ENCODE measurements at places on chromosomes 4 and X.

GRCh38 chrX:96763608-96764007 is 79.0 kb downstream of the DIAPH2 start:
- no peak for DNase-seq

- no peak for DNase-seq
Measured at GRCh38 chr4:118259111-118259510, 93.7 kb downstream of the PRSS12 start.

DNA sequence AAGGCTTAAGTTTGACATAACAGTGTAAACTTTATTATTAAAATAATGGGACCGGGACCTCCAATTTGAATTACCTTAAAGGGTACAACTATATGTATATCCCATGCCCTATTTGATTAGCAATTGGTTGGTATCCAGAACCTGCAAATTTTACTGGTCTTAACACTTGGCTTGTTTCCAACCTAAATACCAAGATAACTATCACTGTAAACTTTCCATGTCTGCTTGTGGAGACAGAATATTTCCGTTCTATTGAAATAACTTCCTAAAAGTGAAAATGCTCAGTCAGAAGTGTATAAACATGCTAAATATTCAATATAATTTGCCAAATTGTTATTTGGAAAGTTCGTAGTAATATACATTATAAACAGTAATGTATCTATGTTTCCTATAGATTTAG is 154.0 kb downstream of the TMEM47 start:
- no peak for DNase-seq

- DNase-seq, result peak; percentile 9
Measured at GRCh38 chr4:25767877-25768725, 94.7 kb downstream of the SEL1L3 start.

GRCh38 chrX:125646195-125646594 is 326.5 kb downstream of the TEX13C start:
- no peak for DNase-seq

GRCh38 chrX:116824785-116825184 is 362.0 kb upstream of the CT83 start:
- no peak for DNase-seq

All from caudate nucleus (tissue), 63 donors.